Motor neuron (in vitro differentiated cells): ENCODE measurements at places on chromosomes 1 and 21.

DNA sequence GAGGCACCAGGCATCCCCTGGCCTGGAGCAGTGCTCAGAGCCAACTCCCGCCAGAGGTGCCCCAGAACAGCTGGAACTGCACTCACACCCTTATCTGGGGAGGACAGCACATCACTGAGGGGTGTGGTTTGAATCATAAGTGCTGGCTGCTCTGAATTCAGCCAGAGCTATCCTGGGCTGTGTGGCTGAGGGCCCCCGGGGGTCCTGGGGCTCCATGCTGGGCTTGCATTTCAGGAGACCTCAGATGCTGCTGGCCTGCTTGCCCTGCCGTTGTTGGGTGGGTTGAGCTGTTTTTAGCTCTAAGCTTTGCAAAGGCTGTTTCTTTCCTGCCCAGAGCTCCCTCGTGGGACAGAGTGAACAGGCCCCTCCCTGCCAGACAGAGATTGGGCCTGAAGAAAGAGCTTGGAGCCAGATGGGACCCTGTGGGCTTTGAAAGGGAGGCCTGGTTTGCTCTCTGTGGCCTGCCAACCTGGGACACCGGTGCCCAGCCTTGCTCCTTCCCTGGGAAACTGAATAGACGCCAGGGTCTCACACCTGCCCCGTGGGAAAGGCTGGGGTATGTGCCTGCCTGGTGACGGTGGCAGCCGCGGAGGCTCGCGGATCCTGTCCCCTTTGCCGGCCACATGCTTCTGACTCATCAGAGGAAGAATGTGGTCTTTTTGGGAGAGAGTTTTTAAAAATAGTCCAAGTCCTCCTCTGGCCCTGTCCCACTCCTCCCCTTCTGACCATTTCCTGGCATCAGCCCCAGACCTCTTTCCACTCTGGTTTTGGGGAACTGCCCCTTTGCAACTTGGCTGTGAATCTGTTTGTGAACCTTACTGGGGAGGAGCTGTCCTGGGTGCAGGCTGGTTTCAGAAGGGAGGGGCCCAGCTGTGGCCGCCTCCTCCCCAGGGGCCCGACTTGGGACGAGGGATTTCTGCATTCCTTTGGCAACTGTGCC is 30.0 kb downstream of the ARHGEF10L start:
- peak; percentile 7 for ATAC-seq

- peak; percentile 80 for ATAC-seq
Measured at GRCh38 chr1:110780600-110781484, 92.1 kb upstream of the CD53 start.

GRCh38 chr1:40930174-40930964 is 49.1 kb upstream of the CTPS1 start:
- ATAC-seq = no peak

- no peak for ATAC-seq
Measured at GRCh38 chr21:34086887-34087306, 13.5 kb downstream of the MRPS6 start.

DNA sequence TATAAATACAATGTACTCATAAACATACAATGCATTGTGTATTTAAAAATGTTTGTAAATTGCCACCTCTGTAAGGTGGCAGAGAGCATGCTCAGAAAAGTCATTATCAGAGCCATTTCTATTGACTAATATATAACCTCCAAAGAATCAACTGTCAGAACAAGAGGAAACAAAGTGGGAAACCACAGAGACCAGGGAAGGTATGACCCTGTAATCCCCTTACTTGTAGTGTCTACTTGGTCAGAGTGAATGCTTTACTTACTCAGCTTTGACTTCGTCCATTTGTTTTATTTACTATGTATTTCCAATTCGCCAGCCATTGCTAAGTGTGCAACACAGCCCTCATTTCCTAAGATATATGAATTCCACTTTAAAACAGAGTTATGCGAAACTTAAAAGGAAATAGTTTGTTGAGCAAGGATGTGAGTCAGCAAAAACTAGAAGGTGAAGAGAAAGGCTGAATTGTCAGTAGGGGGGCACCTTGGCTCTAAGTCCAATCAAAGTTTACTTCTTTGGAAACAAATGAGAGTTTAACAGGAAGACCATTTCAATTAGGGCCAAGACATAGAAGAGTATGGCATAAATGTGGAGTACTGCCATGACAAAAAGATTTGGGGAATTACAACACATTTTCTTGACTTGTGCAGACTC is 671.7 kb upstream of the PTBP2 start:
- ATAC-seq = no peak

DNA sequence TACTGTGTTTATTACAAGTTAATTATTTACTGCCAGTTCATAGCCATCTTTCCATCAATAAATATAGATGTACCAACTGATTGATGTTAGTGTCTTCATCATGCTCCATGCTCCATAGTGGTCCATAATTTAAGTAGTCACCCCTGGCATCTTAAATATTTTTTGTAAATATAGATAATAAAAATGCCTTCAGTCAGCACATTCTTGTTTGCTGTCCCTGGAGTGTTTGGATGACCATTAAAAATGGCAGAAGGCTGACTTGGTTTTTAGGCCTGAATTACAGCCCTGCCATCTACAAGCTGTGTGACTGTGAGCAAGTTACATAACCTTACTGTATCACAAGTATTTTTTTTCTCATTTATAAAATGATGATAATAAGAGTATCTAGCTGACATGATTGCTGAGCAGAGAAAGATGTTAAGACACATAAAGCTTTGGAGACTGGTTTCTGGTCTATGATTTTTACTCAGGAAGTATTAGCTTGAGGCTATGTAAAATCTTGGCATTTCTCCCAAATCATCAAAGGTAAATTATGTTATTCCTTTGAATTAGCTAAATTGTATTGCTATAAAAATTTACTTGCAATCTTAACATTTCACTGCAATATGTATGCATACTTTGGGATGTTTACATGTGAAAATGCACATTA is 427.2 kb downstream of the USP25 start:
- ATAC-seq = no peak

- no peak for ATAC-seq
Measured at GRCh38 chr1:119941392-119941791, 45.1 kb upstream of the ADAM30 start.

GRCh38 chr1:35571263-35571662 is 1.9 kb upstream of the TFAP2E start:
- ATAC-seq = no peak

DNA sequence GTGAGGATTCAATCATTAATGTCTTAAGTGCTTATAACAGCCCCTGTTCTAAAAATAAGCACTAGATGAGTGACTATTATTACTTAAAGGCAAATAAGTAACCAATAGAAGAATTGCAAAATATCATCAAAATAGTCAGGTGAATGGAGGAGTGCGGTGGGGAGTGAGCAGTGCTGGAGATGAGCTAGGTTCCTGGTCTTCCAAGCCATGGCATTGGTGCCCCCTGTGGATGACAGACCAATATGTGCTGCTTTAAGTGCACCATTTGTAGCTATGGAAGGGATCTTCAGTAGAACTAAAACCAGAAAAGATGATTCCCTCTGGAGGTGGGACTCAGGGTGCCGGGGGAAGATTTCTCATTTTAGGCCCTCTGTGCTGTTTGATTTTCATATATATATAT is 46.1 kb upstream of the SLC30A1 start:
- no peak for ATAC-seq

DNA sequence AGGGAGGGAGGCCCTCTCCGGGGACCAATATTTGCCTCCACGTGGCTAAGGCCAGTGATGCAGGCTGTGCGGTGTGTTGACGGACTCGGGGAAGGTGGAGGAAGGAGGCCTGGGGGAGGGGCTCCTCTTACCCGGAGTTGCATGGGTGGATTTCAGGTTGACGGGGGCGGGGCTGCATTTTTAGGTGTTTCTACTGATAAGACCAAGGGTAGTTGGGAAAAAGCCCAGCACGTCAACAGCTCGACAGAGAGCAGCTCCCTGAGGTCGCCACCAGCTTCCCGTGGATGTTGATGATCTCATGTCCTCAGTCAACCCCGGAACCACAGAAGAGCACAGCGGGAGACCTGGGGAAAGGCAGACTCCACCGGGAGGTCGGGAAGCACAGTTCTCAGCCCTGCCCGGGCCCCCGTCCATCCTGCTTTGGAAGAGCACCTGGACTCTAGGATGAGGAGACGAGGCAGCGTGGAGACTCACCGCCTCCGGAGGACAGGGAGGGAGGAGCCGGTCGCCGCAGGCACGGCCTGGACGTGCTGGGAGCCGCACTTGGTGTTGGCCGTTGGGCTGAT is 32.9 kb upstream of the COL6A1 start:
- ATAC-seq = no peak

- ATAC-seq = no peak
Measured at GRCh38 chr1:167681451-167682098, 40.2 kb upstream of the MPZL1 start.

DNA sequence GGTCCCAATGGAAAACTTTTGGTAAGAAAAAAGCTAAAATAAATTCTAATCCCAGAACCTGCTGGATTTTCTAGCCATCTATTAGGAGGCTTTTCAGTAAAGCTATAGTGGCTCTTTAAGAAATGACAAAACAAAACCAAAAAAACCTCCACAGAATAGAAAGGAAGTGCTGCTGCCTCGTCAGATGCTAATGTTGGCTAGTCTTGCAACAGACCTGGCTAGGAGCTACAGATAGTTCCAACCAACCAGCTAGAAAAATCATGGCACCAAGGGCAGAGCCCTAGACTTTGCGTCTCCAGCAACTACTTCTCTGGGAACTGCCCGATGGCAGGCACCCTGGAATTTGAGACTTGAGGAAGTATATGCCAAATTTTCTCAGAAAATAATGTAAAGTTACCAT is 7.6 kb downstream of the CD101 start:
- peak; percentile 61 for ATAC-seq

DNA sequence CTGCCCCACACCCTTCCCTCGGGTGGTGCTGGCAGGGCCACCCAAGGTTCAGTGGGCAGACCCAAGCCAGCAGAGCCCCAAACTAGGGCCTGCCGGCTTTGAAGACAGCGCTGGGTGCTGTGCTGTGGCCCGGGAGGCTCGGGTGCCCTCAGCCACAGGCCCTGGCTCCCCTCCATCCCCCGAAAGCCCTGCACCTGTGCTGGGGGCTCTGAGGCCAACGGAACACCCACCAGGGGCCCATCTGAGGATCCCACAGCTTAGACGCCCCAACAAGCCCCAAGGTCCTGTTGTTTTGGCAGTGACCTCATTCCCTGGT is 8.6 kb downstream of the ITGB2 start:
- ATAC-seq = no peak

GRCh38 chr1:89987159-89987819 is 7.6 kb upstream of the ZNF326 start:
- ATAC-seq = peak; percentile 92

- no peak for ATAC-seq
Measured at GRCh38 chr1:151978922-151979321, 14.7 kb downstream of the S100A10 start.

DNA sequence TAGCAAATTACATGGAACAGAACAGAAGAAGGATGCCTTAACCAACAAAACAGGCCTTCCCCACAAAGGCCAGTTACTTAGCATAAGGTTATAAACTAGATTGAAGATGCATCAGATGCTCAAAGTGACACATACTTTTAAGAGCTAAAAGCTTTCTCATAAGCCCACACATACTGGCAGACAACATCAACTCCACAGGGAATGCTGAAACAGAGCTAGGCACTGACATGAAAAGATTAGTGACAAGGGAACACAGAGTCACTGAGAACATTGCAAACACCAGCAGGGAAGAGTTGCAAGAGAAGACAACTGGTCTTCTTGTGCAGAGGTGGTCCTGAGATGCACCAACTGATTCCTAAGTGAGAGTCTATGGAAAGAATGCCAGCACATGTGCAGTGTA is 6.9 kb downstream of the TTC13 start:
- no peak for ATAC-seq

- no peak for ATAC-seq
Measured at GRCh38 chr1:83011265-83011664, 987.7 kb downstream of the TTLL7 start.
